ENCODE measurements at places on chromosomes 7 and 10.

DNA sequence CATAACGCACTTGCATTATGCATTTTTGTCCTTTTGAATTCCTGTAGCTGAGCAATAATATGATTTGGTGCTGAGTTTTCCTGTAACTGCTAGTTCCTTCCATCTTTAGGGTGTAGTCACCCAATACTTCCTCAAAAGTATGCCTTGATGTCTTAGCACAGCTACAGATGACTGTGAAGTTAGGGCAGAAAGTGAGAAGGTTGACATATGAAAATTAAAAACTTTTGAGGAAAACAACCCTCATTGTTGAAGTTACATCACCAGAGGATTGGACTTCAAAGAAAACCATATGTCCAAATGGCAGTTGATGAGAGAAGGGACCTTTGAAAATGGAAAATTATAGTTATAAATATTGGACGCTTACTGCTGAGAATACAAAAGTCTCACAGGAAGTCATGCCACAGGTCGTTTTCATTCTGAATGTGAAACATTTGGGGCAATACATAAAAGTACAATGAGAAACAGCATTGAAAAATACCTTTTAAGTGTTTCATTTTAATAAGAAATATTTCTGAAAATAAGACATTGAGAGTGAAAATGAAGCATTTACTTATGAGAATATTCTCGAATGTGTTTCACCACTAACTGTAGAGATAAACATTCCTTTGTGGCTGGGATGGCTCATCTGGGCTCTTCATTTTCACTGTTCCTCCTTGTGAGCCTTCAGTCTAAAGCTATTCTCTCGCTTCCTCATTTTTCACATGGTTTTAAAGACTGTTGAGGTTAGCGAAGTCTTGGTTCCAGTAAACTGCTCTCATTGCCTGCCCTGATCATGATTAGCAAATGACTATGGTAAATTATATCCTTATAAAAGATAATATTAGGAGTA is 61.4 kb upstream of the NME8 start:
- DNase-seq: no peak

GRCh38 chr7:139451638-139452037 is 31.8 kb downstream of the KLRG2 start:
- no peak for DNase-seq

DNA sequence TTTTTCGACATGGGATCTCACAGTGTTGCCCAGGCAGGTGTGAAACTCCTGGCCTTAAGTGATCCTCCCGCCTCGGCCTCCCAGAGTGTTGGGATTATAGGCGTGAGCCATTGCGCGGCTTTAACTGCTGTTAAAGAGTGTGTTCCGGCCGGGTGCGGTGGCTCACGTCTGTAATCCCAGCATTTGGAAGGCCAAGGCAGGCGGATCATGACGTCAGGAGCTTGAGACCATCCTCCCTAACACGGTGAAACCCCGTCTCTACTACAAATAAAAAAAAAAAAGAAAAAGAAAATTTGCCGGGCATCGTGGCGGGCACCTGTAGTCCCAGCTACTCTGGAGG is 1.1 kb downstream of the RABGEF1 start:
- DNase-seq: no peak

GRCh38 chr10:79331226-79331625 is 16.0 kb upstream of the PPIF start:
- DNase-seq: no peak

- no peak for DNase-seq
Observed at GRCh38 chr7:131325179-131325840, 2.4 kb upstream of the MKLN1 start.
